ENCODE measurements at places on chromosomes 2 and 18.
A peak's percentile ranks its signal among the peaks of the same experiment; 100 is the strongest.

GRCh38 chr2:109255654-109256053 is 126.6 kb downstream of the SH3RF3 start:
- no peak for DNase-seq

GRCh38 chr18:37253394-37254235 is 312.0 kb downstream of the CELF4 start:
- DNase-seq, result no peak

DNA sequence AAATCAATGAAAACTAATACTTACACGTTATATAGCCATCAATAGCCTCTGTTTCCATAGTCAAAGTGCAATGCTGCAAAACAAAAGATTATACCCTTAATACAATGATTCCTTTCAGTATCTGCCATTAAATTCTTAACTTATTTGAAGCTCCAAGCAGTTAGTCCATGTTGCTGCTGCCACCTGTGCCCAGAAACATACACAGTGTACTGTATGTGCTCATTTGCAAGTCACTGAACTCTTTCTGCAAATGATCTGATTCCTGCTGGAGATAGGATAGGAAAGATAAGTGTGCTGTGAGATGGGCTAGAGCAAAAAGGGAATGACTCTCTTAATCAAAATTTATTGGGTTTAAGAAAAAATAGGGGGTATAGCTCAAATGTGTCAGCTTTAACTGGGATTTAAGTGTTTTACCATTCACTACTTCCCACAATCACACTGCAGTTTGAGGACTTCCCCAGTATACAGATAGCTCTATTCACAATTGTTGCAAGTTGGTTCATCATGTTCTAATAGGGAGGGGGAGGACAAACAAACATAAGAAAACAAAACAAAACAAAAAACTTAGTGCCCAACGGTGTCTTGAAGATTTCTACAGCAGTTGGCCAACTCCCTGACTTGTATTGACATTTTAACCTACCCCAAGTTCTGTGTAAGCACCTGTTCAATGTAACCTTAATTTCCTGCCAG is 2.7 kb downstream of the IKZF2 start:
- DNase-seq, result no peak

- DNase-seq, result peak; percentile 88
Observed at GRCh38 chr2:95076705-95077529, 44.7 kb downstream of the MRPS5 start.

GRCh38 chr2:178392215-178392614 is 58.8 kb downstream of the PRKRA start:
- DNase-seq, result no peak

DNA sequence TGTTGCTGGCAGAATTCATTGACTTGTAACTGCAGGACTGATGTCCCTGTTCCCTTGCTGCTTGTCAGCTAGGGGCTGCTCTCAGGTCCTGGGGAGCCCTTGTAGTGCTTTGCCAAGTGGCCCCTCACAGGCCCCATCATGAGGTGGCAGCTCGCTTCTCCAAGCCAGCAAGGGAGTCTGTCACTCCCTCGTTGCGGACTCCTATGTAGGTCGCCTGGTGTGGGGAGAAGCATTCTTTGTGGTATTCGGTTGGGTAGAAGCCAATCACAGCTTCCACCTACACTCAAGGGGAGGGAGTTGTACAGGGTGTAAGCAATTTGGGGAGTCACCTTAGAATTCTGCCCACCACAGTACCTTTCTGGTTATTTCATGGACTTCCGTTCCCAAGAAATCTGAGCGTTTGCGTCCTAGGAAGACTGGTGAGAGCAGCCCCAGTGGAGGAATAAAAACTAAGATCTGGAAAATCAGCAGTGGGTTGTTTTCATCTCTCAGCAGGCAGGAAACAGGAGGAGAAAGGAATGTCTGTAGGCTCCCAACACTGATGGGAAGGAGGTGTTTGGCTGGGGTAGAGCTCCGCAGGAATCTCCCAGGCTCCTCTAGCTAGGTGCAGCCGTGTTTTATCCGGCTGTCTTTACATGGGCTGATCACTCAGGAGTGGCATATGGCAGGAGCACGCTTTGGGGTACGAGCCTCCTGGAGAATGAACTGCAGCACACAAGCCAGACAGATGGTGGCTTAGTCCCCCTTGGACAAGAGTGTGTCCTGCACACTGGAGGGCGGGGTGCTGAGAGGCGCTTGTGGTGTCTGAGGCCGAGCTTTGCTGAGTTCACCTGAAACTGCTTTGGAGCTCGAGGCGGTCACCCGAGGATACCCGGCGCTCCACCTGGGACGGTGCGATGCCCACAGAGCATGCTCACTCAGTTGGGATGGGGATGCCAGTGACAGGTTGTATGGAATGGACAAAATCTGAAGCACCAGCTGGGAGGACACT is 58.3 kb downstream of the LDLRAD4 start:
- DNase-seq, result no peak

DNA sequence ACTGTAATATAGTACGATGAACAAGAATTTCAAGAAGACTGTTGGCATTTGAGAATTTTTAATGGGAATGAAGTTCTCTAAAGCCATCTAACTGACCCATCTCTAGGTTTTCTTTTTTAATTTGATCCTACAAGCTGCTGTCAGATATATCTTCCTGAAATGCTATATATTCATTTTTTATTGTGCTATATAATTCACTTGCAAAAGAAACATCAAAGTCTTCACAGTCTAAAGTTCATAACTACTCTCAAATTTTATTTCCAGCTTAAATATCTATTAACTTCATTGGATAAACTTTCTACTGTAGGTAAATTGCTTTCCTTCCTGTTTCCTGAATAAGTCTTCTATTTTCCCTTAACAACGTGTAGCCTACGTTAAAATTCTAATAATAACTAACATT is 3.7 kb downstream of the SCYGR2 start:
- no peak for DNase-seq

DNA sequence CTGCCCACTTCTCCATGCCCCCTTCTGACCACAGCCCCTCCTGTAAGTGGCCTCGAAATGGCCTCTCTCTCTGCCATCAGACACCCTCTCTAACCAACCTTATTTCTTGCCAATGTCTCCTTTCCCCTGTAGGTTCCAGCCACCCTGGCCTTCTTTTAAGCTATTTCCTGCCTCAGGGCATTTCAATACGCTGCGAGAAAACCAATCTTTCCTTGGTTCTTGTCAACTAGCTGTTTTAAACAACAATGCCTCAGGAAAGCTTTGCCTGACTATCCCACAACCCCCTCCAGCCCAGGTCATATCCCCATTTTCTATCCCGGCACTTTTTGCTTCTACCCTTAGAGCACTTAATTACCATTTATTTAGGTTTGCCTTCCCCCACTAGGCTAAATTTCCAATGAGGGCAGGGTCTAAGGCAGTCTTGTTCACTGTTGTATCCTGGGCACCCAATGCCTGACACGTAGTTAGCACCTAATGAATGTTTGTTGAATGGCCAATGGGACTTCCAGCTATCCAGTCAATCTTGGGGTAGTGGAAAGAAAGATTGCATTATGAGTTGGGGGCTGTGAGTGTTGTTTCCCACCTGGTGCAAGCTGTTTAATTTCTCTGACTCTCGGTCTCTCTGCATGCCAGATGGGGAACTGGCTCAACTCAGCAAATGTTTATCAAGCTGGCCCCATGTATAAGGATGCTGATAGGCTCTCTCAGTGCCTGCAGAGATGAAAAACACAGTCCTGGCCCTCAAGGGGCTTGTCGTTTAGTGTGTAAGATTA is 291.2 kb downstream of the SRBD1 start:
- DNase-seq, result no peak

GRCh38 chr2:207873794-207874193 is 104.1 kb upstream of the FZD5 start:
- no peak for DNase-seq

- DNase-seq, result no peak
Observed at GRCh38 chr2:88698498-88699233, 7.2 kb downstream of the RPIA start.

GRCh38 chr2:188217264-188217663 is 74.4 kb upstream of the GULP1 start:
- DNase-seq, result no peak

GRCh38 chr2:217799563-217800432 is 203.0 kb downstream of the TNS1 start:
- no peak for DNase-seq

DNA sequence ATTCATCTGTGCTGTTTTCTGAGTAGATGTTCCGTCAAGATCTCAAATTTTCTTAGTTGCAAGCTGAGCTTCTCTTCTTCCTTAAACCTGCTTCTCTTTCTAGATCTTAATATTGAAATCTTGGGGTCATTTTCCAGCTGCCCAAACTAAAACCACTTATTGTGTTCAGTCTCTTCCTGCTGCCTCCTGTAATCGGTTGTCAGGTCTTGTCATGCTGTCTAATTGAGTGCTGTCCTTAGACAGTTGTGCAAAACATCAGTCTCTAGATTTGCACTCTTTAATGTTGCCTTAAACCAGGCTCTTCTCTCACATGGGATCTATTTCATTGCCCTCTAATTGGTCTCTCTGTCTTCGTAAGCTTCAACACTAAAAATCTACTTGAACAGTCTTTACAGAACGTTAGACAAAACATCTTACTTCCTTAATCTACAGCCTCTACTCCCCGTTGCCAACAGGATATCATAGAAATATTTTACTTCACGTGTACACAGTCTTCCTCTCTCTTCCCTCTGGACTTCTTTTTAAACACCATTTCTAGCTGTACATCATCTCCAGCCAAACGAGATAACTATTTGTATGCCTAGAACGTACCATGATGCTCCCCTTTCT is 34.9 kb downstream of the GPD2 start:
- no peak for DNase-seq

GRCh38 chr18:13222856-13223281 is 4.3 kb downstream of the LDLRAD4 start:
- no peak for DNase-seq

DNA sequence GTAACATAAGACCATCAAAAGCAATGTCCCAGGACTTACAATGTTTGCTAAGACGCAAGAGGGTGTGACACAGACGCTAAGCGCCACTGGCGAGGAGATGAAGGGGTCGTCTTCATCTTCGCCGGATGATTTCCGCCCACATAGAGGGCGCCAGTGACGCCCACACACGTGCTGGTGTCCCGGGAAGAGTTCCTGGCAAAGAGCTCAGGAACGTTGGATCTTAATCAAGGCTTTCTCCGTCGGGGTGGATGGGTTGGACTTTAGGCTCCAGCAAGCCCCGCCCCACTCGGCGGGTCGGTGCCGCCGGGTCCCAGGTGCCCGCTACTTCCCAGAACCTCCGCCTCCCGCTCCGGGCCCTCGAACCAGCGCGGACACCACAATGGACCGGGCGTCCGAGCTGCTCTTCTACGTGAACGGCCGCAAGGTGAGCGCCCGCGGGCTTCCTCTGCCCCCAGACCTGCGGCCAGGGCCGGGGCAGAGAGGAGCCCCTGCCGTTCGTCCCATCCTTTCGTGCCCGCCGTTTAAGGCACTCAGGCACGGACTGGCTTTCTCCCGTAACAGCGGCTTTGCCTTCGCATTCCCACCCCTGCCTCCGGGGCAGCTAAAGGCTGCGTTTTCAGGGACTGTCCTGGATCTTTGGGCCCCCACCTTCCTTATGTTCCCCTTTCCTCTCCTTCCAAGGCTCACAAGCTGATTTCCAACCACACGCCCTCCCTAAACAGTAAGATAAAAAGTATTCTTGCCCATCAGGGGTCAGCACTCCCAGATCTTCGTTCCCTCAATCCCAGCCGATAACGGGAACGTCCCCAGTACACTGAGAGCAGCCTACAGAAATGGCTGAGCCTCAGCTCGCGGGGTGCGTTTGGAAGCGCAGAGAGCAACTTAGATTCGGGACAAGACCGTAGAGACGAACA is at the start of gene AOX1:
Gene AOX1 (plus strand): TSS at position 285 of the 914 bp plus-strand sequence. CDS start 95 bp downstream, at position 380.
- peak; percentile 10 for DNase-seq

- DNase-seq, result no peak
Observed at GRCh38 chr2:12320991-12321641, 395.6 kb upstream of the TRIB2 start.

DNA sequence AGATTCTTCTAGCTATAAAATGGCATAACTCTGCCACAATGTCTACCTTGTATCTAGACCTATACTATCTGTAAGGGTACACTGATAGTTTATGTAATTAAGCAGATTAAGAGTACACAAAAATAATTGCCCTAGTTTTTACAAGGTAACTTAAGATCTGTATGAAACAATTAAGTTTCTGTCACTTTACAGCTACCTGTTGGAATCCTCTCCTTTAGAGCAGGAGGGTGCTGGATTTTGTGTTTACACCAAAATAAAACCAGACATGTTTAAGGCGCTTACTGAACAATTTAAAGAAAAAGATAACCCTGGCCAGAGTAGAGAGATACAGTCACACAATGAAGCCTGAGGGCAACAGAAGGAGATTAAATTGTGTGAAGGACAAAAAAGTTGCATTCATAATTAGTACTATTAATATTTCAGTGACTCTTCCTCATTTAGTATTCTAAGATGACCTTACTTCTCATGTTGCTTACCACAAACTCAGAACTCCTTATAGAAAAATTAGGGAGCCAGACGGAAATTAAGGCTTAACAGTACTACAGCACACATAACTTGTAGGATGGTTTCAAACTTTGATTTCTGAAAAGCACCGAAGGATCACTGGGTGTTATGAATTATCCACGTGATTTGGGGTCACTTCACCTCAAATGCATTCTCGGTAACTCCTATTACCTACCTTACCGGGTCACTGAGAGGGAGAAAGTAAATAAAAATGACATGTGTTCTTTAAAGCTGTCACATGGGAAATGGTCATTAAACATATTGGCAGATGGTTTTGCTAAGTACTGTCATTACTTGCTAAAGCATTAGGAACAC is 1.0 kb downstream of the DARS1 start:
- DNase-seq, result no peak

DNA sequence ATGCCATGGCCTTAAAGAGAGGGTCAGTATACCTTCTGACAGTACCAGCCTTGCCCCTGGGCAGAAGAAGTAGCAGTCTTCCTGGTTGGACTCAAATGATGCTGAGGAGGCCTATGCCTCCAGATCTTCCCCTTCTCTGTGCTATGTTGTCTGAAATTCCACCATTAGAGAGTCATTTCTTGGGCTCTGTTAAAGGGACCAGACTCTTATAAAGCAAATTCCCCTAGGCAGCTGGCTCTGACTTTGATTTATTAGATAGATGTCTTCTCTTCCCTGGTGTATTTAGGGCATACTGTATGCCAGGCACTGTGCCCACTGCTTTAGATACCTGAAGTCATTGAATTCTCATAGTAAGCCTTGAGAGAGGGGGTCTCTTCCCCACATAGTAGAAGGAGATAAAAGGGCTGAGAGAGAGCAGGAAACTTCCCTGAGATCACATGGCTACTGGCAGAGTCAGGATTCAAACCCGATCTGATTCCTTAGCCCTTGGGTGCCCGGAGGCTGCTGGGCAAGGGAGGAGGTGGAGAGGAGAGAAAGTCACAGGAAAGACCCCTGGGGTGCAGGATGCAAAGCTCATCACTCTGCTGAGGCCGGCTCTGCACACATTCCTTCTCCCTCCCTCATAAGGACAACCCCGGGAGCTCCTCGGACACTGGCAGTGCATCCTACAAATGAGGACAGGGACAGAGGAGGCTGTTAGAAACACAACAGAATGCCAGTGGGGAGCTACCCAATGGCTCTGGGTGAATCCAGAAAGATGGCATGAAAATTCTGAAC is 23.0 kb downstream of the COPS9 start:
- DNase-seq, result no peak

GRCh38 chr2:202990501-202990900 is 24.2 kb upstream of the NBEAL1 start:
- DNase-seq, result no peak

- DNase-seq, result no peak
Observed at GRCh38 chr2:230927711-230928341, 2.8 kb upstream of the GPR55 start.

GRCh38 chr2:238874330-238875050 is 26.6 kb downstream of the TWIST2 start:
- DNase-seq, result no peak

Data from activated CD4-positive, alpha-beta T cell treated with anti-CD3 and anti-CD28 coated beads for 4 hours (primary cell).